ENCODE measurements at places on chromosomes 12 and 14.

- DNase-seq = no peak
Observed at GRCh38 chr14:103384450-103385151, 614 bp upstream of the MARK3 start.

DNA sequence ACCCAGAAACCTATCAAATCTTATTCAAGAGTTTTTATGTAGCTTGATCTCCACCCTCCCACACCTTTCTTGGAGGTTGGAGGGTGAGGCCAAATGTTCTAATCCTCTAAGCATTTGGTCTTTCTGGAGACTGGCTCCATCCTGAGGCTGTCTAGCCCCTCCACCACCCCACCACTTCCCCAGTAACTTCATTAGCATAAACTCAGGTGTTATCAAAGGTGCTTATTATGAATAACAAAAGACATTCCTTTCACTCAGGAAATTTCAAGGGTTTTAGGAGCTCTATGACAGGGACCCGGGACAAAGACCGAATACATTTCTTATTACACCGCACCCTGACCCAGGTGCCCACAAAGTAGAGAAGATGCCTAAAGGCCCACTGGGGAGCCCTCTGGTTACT lies 2.8 kb upstream of the TMEM229B start:
- DNase-seq = no peak

- no peak for DNase-seq
Observed at GRCh38 chr12:15580431-15580830, 208.8 kb downstream of the EPS8 start.

- DNase-seq = no peak
Observed at GRCh38 chr12:113861708-113862312, 104.3 kb downstream of the RBM19 start.

- no peak for DNase-seq
Observed at GRCh38 chr12:5227708-5228373, 184.2 kb downstream of the KCNA5 start.

DNA sequence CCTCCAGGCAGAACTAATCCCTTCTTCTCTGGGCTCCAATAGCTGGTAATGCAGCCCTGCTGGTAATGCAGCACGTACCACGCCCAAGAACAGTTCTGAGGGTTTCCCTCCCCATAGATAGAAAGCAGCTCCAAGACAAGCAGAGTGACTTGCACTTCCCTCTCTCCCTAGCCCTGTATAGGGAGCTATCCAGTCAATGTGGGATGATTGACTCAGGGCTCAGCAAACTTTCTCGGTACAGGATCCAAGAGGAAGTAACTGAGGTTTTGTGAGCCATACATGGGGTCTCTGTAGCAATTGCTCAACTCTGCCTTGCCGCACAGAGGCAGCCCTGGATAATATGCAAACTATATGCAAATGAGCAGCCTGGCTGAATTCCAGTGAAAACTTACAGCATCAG lies 15.5 kb upstream of the FKBP4 start:
- DNase-seq = peak; percentile 54

- no peak for DNase-seq
Observed at GRCh38 chr14:75011356-75011994, 8.8 kb downstream of the EIF2B2 start.

DNA sequence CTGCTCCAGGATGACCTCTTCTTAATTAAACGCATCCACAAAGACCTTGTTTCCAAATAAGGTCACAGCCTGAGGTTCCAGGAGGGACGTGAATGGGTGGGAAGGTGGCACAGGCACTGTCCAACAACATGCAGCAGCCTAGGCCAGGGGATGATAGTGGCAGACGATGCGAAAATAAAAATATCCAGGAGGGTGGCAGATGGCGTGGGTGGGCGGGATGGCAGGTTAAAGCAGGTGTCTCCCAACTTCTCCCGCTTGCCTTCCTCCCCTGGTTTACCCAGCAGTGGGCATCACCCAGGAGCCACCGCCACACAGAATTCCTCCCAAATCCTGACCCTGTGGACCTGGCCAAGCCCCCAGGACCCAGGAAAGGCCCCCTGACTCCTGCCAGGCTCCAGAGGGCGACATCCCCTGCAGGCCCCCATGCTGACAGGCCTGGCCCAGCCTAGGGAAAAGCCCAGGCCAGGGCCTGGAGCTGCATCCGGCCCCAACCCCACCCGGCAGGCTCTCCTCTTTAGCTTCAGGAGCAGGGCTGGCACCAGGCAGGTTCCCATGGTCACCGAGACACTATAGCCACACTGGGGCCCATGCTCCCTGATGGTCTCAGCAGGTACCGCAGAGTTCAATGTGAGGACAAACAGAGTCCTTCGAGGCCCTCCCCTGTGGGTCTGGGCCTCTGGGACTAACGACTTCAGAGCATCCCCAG lies 9.7 kb downstream of the NCOR2 start:
- no peak for DNase-seq

DNA sequence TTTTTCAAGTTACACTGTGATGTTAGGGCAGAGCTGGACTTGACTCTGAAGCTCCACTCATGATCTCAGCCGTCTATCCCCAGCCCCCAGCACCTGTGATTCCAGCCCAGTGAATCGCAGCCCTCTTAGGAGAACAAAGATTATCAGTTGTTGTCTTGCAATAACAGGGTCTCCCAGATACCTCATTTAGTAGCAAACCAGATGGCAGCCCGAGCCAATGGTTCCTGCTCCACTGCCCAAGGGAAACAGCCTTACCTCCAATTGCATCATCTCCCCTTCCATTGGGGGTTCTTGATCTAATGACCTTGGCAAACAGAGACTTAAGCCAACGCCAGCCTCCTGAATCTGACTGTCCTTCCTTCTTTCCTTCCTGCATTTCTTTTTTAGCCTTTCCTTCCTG lies 371.2 kb downstream of the BCL11B start:
- DNase-seq = no peak

DNA sequence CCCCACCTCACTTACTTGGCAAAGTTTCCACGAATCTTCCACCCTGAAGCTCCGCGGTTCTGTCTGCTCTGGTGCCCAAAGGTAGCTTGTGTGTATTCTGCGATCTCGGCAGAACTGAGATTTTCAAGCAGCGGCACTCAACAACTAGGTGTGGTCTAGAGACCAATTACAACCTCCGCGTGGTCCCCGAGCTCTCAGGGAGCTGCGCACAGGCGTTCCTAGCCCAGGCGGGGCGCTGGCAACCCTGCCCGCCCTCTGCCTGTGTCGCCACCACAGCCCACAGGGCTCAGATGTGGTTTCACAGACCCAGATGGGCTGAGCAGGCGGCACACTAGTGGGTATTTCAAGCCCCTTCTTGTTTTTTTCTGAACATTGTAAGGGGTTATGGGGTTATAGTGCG lies 1.5 kb upstream of the DIABLO start:
- no peak for DNase-seq

- peak; percentile 26 for DNase-seq
Observed at GRCh38 chr14:76812093-76812421, 625 bp downstream of the ANGEL1 start.

DNA sequence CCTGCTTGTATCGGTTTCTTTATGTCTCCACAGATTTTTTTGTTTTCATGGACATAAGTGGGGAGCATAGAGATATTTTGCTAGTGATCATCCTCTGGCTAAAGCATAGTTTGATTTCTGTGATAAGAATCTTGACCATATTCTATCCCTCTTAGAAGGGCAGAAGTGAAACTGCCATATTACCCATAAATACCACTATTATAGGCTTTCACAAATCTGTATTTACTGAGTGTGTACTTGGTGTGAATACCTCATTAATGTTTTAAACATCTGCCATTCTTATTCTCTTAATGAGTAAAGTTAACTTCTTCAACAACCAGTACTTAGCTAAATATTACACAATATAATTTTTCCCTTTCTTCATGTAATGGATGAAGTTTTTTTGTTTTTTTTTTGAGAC lies 16.1 kb downstream of the WNK1 start:
- DNase-seq = no peak

DNA sequence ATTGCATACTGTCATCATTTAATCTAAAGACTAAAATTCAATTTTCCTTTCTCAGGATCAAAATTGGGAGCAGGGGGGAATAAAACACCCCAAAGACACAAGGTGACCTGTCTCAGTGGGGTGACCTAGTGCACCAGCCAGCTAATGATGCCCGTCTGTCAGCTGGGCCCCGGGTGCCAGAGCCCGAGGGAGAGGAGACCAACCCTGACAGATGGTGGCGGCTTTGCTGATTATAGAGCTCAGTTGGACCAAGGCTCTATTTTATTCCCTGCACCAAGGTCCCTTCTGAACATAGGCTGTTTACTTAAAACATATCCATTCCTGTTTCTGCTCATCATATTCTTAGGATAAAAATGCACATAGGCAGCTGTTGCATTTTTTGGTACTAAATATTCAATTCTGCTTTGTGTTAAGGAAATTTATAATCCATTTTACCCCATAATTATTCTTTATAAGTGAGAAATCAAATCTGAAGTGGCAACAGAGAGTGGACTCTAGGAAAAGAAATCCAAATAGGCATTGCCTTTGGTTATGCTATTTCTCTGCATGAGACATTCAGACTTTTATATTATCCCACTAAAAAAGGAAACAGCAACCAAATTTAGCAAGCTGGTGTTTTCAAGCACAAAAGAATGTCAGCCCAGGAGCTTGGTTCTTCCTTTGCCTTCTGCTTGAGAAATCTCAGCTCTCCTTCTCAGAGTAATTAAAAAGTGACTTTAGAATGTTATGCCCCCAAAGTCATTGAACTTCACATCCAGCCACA lies 96.8 kb upstream of the IFNG-AS1 start:
- peak; percentile 32 for DNase-seq

- DNase-seq = no peak
Observed at GRCh38 chr14:59595071-59595470, 18.5 kb upstream of the CCDC175 start.

- DNase-seq = peak; percentile 41
Observed at GRCh38 chr14:100532906-100533655, 54.1 kb downstream of the BEGAIN start.

- DNase-seq = peak; percentile 40
Observed at GRCh38 chr12:124289634-124290600, 5.0 kb upstream of the RFLNA start.

DNA sequence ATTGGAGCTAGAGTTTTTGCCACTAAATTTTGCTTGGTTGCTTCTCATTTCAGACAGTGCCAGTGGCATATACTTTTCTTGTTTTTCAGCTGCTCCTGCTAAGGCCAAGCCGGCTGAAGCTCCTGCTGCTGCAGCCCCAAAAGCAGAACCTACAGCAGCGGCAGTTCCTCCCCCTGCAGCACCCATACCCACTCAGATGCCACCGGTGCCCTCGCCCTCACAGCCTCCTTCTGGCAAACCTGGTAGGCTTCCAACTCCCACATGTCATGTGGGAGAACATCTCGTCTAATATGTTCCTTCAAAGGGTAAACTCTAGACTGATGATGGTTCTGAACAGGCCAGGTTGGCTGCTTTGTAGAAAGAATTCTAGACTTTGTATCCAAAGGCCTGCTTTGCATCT lies 11.0 kb downstream of the DLST start:
- DNase-seq = no peak

GRCh38 chr12:107895966-107896365 lies 121.5 kb downstream of the ASCL4 start:
- DNase-seq = no peak

- no peak for DNase-seq
Observed at GRCh38 chr14:82094829-82095345, 561.2 kb upstream of the SEL1L start.

DNA sequence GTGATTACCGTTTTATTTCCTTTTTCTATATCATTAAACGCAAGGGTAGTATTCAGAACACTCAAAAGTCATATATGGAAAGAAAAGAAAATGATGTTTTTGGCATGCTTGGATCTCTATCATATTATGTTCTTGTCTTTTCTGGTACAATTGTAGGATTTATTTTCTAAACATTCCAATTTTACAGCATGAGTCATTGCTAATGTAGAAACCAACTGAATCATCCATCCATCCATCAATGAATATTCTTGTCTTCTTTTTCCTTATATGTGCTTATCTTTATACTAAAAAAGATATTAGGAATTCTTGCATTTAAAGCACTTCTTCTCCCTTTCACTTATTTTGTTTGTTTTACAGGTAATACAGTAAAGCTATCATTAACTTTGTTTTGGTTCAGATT lies 20.4 kb upstream of the AMIGO2 start:
- DNase-seq = no peak

GRCh38 chr12:54749191-54749818 lies 101.1 kb upstream of the DCD start:
- peak; percentile 80 for DNase-seq

DNA sequence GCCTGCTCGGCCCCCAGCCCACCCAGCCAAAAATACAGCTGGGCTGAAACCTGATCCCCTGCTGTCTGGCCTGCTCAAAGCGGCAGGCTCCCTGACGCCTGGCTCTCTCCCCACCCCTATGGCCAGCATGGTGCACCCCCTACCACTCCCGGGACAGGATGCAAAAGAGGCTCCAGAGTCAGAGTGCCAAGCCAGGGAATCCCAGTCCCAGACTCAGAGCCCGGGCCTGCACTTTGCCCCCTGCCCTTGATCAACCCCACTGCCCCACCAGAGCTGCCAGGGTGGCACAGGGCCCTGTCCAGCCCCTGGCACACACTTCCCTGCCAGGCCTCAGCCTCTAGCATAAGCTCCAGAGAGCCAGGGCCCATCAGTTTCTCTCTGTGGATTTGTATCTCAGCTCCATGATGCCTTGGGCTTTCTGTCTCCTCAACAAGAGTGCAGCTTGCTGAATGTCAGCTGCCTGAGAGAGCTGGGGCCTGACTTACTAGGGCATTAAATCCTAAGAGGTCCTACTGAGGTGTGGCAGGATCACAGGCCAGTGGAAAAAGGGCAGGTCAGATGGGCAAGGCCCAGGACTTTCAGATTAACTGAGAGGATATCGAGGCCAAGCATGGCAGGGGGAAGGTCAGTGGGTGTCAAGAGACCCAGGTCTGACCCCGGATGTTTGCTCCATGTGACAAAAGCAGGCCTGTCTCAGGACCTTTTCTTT lies 13.9 kb downstream of the ACVRL1 start:
- peak; percentile 92 for DNase-seq

- no peak for DNase-seq
Observed at GRCh38 chr12:28110329-28110728, 79.9 kb upstream of the CCDC91 start.

DNA sequence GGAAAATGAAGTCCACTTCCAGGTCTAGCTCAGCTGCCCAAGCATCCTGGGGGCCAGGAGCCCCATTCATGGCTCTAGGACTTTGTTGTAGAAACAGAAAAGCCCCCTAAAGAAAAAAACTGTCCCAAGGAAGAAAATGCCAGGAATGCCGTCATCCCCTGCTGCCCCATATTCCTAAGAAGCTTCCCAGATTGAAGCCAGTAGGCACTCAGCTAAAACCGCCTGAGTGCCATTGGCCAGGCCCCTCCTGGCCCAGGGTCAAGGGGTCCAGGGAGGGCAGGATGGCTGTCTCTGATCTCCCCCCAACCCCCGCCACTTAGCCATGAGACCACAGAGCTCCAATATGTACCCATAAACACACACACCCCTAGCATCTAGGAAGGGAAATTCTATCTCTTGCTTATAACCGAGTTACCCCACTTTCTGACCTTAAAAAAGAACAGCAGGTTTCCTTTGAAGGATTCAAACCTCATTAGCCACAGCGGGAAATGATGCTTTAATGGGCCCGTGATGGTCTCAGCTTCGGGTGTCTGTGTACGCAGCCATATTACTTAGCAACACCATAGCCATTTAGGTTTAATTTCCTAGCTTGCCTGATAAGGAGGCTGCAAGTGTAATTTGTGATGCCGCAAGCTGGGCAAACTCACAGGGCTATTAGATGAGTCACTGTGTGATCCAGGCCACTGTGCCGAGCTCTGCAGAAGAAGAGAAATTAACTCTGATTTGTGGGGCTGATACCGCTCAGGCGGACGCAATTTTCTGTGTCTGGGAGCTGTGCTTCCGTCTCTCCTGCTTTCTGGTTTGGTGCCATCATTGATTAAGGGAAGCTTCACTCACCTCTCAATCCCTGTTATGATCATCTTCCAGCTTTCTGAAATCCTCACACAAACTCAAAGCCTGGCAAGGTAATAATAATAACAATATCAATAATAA lies 84.2 kb downstream of the GCH1 start:
- no peak for DNase-seq

GRCh38 chr14:34693228-34693939 lies 21.0 kb downstream of the CFL2 start:
- DNase-seq = no peak

Data from tongue (tissue), 3 donors.